ENCODE measurements at places on chromosomes 12 and 14.

DNA sequence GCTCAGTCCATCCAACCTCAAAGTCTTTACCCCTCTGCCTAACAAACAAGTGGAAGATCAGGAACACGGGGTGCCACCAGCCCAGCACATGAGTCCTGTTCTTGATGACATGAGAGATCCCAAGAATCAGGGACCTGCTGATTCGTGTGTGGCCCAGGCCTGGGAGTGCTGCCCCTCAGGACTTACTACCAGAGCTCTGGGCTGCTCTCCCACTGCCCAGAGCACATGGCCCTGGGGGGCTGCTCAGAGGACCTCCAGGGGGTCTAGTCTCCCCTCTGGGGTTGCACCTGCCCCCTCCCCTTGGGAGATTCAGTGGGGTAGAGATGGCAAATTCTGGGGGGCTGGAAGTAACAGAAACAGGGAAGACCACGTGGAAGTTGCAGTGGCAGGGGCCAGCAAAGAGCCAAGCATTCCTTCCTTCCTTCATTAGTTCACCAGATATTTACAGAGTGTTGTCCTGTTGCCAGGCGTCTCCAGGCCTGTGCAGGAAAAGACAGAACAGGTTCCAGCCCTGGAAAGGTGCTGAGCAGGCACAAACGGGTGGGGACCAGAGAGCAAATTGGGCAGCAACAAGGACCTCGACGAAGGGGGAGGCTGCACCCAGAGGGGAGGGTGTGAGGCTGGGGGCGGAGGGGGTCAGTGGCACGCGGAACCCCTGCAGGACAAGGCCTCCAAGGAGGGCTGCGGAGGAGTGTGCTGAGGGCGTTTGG is 45.1 kb upstream of the MEG3 start:
- no peak for DNase-seq

- no peak for DNase-seq
These were observed 161.9 kb upstream of the PLEKHG7 start for GRCh38 chr12:92540782-92541423.

DNA sequence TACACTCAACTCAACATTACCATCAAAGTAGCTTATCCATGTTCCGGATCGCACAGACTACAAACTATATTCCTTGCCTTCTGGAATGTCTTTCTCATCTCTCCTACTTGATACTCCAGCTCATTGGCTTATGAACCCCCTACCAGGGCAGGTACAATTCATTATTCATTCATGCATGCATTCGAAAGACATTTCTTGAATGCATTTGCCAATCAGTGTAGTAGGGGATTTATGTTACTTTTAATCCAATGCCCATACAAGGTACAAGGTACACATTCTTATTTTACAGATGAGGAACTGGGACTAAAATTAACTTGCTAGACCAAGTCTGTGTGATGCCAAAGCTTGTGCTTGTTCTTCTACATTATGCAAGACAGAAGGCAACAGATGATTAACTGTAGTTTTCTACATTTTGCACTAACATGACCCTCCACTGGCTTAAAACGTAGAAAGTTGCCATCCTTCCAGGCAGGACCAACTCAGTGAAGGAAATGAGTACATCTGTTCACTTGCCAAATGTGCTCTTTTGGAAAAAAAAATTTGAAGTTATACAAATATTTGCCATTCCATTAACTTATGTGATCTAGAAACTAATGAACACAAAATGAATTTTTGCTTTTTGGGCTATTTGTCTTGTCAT is 53.8 kb upstream of the KCNJ8 start:
- no peak for DNase-seq

DNA sequence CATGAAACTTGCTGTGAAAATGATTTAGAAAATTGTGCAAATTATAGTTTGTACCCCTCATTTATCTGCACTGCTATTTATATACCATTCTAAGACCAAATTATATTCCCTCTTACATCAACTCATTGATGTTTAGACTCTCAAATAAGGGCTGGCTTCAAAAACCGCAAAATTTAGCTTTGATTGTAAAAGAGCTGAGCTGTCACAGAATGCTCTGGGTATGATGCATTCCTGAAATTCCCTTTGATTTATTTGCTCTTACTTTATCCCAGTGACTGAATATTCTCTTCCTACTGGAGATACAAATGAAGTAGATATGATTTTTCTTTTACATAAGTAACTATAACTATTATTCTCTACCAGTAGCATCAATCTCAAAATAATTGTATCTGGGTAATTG is 78.0 kb upstream of the TMTC2 start:
- DNase-seq = no peak

DNA sequence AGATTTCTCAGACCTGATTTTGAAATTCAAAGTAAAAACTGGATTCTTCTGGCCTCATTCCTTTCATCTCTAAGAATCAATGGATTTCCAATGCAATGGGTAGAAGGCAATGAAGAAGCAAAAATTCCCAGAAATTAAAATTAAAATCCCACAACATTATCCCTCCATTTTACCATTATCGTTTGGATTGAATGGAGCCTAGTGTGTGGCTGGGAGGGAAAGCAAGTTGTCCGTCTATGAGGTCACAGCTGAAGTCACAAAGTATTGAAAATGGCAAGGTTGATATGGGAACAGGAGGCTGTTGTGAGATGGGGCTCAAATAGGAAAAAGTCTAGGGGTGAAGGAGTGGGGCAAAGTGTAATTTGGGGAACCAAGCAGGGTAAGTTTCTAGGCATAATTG is at the start of gene C12orf54:
Gene C12orf54 (plus strand): TSS at position 301 of the 400 bp plus-strand sequence. CDS start 799 bp downstream, outside the sequence.
- DNase-seq = no peak

- no peak for DNase-seq
These were observed 141.4 kb downstream of the PHLDA1 start for GRCh38 chr12:75890141-75890540.

GRCh38 chr12:70005864-70006618 is 181.0 kb downstream of the MYRFL start:
- DNase-seq = no peak

GRCh38 chr12:7206691-7207090 is 17.2 kb downstream of the PEX5 start:
- DNase-seq = no peak

GRCh38 chr14:67526676-67527459 is 6.2 kb upstream of the PLEKHH1 start:
- no peak for DNase-seq

GRCh38 chr12:57401165-57401564 is 29.7 kb downstream of the R3HDM2 start:
- no peak for DNase-seq

- no peak for DNase-seq
These were observed 99.9 kb downstream of the PHETA1 start for GRCh38 chr12:111268738-111269572.

- no peak for DNase-seq
These were observed 326.8 kb downstream of the CCER1 start for GRCh38 chr12:90628213-90628612.

DNA sequence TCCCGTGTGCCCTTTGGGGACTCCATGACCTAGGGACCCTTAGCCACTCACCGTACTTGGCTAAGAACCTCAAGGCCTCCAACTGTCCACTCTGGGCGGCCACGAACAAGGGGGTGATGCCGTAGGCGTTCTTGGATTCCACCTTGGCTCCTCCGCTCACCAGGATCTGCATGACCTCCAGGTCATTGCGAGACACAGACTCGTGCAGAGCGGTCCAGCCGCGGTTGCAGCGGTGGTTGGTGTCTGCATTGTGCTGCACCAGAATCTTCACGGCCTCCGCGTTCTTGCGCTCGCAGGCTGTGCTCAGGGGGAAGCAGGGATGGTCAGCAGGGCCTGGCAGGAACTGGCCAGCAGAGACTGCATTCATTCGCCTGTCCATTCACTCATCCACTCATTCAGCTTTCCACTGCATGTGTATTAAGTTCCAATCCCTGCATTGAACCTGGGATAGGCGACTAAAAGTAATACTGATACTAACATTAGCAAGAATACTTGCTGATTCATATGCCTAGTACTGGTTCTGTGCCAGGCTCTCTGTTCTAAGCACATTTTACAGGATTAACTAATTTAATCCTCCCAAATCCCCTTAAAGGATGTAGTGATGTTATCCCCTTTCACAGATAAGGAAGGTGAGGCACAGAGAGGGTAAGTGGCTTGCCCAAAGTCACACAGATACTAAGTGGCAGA is 23.9 kb downstream of the FAM181A start:
- no peak for DNase-seq

GRCh38 chr12:57329219-57329618 is 78.2 kb upstream of the STAC3 start:
- DNase-seq = no peak

- DNase-seq = no peak
These were observed 3.9 kb downstream of the LHX5 start for GRCh38 chr12:113467502-113468364.

- no peak for DNase-seq
These were observed 11.2 kb downstream of the FIGNL2 start for GRCh38 chr12:51837286-51837685.
